Muscle of leg (tissue), 16 donors: ENCODE measurements at places on chromosomes 12 and 14. TPM values are rescaled to one million over a fixed set of nuclear protein-coding genes. Genes with fewer than 3 reads are reported as not detected.

The ANKS1B gene
- total RNA-seq, result 5.6 TPM

The TMEM229B gene
- 0.40 TPM for total RNA-seq

GRCh38 chr14:36085861-36086260, 90.7 kb downstream of the PTCSC3 start:
- no peak overlapping the region for H3K27ac ChIP-seq
- no peaks in the 10 kb centered on the region for H3K27me3 ChIP-seq
- no peak for DNase-seq
- no peaks in the 10 kb centered on the region for H3K36me3 ChIP-seq
- H3K4me1 ChIP-seq, result no peaks in the 10 kb centered on the region
- H3K4me3 ChIP-seq, result no peak overlapping the region

GRCh38 chr12:56193025-56193578, 3.8 kb upstream of the SMARCC2 start:
- DNase-seq, result peak; percentile 91
- H3K27ac ChIP-seq, result no peak overlapping the region
- H3K27me3 ChIP-seq, result no peaks in the 10 kb centered on the region
- no peaks in the 10 kb centered on the region for H3K36me3 ChIP-seq
- no peak overlapping the region for H3K4me3 ChIP-seq

DNA sequence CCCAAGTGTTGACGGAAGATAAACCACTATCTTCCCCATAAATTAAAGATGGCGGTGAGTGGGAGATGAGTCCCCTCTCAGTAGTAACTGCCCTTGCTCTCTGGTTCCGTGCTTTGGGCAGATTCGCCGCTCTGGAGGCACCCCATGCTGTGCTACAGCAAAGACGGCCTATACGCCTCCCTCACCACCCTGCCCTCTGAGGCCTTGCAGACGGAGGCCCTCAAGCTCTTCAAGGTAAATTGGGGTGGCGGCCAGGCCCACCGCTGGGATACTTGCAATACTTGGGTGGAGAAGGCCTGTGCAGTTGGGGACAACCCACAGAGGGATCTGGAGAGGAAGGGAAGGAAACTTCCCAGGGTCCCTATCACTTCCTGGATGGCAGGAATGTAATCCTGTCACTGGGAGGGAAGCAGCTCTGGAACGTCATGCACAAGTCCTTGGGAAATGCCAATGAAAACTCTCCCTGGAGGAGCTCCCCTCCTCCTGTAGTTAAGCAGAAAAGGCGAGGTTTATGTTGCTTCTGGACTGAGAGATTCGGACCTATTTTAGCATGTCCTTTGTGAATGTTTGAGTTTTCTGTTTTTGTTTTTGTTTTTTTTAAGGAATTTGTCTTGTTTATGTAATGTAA, 22.8 kb downstream of the PIGH start:
- H3K27ac ChIP-seq, result no peak overlapping the region
- no peak overlapping the region for H3K4me3 ChIP-seq
- DNase-seq, result no peak
- H3K4me1 ChIP-seq, result no peaks in the 10 kb centered on the region
- H3K36me3 ChIP-seq, result no peaks in the 10 kb centered on the region
